ENCODE measurements at places on chromosomes 7 and 10. TPM values are rescaled to one million over a fixed set of nuclear protein-coding genes. Genes with fewer than 3 reads are reported as not detected.

The CNPY1 gene
- not detected for total RNA-seq

The TDRD1 gene
- not detected for total RNA-seq

DNA sequence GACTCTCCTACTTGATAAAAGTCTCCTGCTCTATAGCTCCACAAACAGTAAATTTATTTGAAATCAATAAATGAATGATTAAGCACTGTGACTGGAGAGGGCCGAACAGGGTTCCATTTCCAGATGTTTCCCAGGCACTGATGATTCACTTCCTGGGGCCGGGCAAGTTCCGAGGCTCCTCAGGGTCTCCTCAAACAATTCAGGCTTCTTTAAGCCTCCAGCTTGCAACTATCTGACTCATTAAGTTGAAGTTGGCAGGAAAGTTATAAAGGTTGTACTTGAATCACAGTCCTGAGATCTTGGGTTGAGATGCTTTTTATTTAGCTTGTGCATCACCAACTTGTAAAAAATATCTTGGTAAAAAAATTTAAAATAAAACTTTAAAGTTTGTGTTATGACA lies 612.9 kb downstream of the DNAJB6 start:
- DNase-seq, result no peak

DNA sequence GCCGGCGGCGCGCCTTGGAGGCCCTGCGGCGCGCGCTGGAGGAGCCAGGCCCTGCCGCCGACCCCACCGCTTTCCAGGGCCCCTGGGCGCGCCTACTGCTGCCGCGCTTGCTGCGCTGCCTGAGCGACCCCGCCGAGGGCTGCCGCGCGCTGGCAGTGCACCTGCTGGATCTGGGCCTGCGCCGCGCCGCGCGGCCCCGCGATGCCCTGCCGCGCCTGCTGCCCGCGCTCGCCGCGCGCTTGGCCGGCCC lies 280 bp downstream of the DNAAF5 start:
- no peak for DNase-seq

DNA sequence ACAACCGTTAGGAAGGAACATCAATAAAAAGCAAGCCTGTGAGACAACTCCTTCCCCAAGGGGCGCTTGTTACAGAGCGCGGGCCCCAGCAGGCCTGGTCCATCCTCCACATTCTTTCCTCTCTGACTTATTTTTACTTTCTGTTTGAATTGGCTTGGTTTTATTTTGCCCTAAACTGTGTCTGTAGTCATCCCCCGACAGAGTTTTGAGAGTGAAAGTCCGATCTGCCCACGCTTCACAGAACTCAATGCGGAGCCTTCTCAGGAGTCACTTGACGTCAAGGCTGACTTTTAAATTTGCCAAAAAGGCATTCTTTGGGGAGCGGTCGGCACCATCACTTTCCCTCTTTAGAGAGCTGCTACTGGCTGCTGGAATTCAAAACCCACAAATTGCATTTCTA lies 150.1 kb upstream of the KLF6 start:
- DNase-seq, result no peak

The STAG3 gene
- 0.42 TPM for total RNA-seq

The CASP7 gene
- 71.2 TPM for total RNA-seq

- no peak for DNase-seq
Observed at GRCh38 chr10:62302760-62303159, 34.1 kb upstream of the RTKN2 start.

The CD36 gene
- total RNA-seq, result 0.26 TPM

- DNase-seq, result no peak
Observed at GRCh38 chr7:139522830-139523198, 671 bp upstream of the CLEC2L start.

- no peak for DNase-seq
Observed at GRCh38 chr10:70578371-70578947, 24.1 kb downstream of the PRF1 start.

- no peak for DNase-seq
Observed at GRCh38 chr7:84412161-84412969, 217.8 kb upstream of the SEMA3A start.

GRCh38 chr7:25922296-25922695 lies 229.7 kb upstream of the NFE2L3 start:
- DNase-seq, result no peak

GRCh38 chr7:101932083-101932482 lies 114.7 kb downstream of the CUX1 start:
- no peak for DNase-seq

DNA sequence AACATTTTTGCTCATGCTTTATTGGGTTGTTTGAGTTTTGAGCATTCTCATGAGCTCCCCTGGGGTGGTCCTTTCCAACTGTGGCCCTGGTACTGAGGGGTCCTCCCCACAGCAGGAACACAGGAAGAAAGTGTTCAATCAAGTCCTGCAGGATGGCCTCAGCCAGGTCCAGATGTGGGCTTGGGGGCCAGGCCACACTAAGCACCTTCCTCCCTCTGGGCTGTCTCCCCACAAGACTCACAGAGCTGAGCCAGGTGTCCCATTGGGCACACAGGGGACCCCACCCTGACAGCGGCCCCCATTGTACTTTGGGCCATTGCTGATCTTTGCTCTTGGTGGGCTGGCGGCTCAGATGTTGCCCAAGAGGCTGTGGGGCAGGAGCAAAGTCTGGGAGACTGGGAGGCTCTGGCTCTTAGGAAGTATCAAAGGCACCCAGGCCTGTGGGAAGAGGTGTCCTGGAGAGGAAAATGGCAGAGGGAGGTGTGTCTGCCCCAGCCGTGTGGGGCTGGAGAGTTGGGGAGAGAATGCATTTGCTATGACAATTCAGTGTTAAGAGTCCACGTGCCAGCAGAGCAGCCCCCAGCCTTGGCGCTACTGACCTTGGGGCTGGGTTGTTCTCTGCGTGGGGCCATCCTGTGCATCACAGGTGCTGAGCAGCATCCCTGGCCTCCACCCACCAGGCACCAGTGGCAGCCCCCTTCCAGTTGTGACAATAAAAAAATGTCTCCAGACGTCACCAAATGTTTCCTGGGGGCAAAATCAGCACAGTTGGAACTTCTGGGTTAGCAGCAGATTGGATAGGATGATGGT lies 17.8 kb downstream of the SCART1 start:
- no peak for DNase-seq

The CLCN1 gene
- not detected for total RNA-seq

The DGKI gene
- 0.53 TPM for total RNA-seq

The WDFY4 gene
- total RNA-seq, result 7.1 TPM

GRCh38 chr10:45463244-45464116 lies 89.5 kb downstream of the ALOX5 start:
- DNase-seq, result no peak

The C10orf62 gene
- total RNA-seq, result not detected

The POLL gene
- 11.6 TPM for total RNA-seq

- no peak for DNase-seq
Observed at GRCh38 chr10:48770561-48771089, 86.0 kb downstream of the WDFY4 start.

- no peak for DNase-seq
Observed at GRCh38 chr10:89138755-89139490, 68.2 kb downstream of the CH25H start.

The TEX47 gene
- total RNA-seq, result not detected

The CFAP70 gene
- total RNA-seq, result 0.28 TPM

The SLC26A3 gene
- not detected for total RNA-seq
